ENCODE measurements at places on chromosomes 3 and 15.

GRCh38 chr3:153313302-153313965 is 151.4 kb downstream of the RAP2B start:
- DNase-seq, result no peak

- no peak for DNase-seq
These were observed 282.5 kb upstream of the TLE3 start for GRCh38 chr15:70379938-70380883.

- DNase-seq, result no peak
These were observed 17.4 kb downstream of the PGBD4 start for GRCh38 chr15:34119291-34119690.

DNA sequence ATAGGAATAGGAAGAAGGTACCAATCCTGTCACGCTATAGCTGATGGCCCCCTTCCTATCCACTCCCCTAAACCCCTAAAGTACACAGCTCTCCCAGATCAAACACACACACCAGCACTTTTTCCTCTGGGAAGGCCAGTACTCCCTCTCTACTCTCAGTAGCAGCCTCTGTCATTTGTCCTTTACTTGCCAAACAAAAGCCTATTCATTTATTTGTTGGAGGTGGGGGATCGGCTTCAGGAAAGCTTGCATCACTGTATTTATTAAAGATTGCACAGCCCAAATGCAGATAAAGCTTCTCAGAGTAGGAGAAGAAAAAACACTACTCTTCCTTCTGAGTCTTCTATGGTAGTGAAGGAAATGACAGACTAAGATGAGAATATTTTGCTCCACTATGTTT is 429.7 kb upstream of the RASGRP1 start:
- no peak for DNase-seq

- DNase-seq, result no peak
These were observed 102.9 kb downstream of the FNDC3B start for GRCh38 chr3:172142051-172142863.

DNA sequence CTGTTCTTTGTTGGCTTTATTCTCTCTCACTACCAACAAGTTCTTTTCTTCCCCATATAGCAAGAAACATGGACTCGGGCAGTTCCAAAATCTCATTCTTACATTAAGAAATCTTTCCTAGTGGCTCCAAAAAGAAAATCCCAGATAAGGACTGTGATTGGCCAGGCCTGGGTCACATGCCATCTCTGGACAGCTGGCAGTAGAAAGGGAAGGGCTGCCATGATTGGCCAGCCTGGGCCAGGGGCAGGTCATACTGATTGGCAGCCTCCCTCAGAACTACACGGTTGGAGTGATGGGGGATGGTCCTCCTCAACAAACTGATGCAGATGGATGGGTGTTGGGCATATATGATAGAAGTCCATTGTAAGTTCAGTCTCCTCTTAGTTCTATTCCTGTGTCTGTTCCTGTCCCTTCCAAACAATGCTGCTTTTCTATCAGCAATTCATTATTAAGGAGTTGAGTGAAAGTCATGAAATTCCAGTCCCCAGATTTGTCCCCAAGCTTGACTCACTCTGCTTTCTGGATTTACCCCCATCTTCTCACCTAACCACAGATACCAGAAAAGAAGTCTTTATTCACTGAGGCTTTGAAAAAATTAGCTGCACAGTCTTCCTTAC is 175.5 kb downstream of the ATG7 start:
- no peak for DNase-seq

- no peak for DNase-seq
These were observed 20.9 kb upstream of the AMOTL2 start for GRCh38 chr3:134395103-134395502.

DNA sequence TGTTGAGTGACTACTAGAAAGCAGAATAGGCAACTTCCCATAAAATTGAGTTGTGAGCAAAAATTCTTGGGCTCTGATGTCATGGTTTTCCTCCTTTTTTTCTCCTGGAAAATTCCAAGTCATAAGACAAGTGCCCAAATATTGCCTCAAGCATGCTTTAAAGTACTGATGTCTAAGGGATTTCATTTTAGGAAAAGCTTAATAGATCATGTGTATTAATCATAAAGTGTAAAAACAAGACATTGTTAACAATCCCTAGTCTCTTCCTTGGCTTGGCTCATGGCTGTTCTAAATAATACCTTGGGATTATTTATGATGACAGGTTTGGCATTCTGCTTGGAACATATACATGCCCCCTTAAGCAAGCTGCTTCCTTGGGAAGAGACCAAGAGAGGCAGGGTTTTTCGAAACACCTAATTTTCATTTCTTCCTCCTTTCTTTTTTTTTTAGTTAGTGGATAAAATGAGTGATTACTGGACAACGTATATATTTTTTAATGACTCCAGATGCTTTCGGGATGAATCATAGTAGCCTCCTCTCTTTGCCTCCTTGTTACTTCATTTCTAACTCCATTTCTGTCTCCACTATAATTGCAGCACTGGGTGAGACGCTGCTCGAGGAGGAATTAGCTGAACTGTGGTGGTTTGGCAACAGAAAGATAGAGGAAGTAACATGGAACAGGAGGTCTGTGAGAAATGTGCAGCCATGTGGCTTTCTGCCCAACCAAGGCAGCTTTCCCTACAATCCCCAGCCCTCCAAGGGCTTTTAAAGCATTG is 104.9 kb downstream of the TPRG1 start:
- peak; percentile 27 for DNase-seq

- DNase-seq, result no peak
These were observed 154.8 kb upstream of the CTNNB1 start for GRCh38 chr3:41044523-41044922.

DNA sequence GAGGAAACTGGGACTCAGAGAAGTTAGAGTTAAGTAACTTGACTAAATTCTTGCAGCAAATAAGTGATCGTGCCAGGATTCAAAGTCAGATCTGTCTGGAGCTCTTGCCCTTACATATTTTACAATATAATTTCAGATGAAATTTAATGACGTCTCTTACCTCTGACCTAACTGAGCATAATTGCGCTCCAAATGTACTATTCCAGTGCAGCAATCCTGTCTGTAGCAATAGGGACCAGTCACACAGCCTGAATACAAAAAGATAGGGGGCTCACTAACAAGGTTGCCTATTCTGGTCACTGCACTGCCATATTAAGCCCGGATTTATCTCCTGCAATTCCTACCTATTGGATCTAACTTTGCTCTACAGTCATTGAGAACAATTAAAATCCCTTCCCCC is 316.4 kb downstream of the ZBTB20 start:
- DNase-seq, result no peak

GRCh38 chr3:94440767-94441493 is 378.1 kb downstream of the NSUN3 start:
- no peak for DNase-seq

DNA sequence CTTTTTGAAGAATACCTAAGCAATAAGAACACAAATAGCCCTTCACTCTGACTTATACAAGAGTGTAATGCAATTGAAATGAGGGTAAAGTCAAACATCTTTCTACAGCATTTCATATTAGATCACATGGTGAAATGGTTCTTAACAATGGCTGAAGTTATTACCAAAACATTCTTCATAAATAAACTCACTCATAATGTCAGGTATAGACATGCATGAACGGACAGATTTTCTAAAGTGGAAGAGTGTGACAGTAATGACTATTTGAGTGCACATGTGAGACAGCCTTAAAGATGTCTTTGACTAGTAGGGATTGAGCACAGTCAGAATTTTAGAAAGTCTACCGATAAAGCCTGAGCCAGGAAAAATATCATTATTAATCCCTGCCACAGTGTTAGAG is 471.0 kb downstream of the ZPLD1 start:
- DNase-seq, result no peak

- no peak for DNase-seq
These were observed 108.7 kb downstream of the ST8SIA2 start for GRCh38 chr15:92502336-92502735.

DNA sequence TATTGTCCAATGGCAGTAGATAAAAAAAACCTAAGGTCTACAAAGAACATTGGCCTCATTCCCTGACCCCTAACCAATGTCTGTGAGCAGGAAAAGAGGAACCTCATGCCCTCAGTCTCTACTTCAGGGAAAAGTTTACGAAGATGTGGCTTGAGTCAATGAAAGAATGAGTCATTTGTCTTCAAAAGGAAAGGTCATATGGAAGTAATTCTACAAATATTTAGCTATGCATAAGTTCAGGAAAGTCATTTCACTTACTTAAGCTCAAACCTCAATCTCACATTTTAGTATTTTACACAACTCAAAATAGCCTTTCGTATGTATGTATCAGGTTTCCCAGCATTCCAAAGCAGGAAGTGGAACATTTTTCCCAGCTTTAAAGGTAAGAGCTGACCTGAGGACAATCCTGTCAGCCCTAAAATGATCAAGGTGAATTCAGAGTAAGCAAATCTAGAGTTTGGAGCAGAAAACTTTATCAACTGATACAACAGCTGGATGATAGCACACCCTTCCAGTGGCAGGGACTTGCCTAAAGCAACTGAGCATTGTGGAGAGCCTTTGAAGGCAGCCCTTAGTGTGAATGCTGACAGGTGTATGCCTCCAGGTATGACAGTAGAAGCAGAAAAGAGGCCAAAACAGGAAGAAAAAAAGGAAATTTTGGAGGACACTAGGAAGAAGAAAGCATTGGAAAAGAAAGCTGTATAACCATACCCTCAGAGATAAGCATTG is 53.9 kb upstream of the ACKR4 start:
- DNase-seq, result no peak

DNA sequence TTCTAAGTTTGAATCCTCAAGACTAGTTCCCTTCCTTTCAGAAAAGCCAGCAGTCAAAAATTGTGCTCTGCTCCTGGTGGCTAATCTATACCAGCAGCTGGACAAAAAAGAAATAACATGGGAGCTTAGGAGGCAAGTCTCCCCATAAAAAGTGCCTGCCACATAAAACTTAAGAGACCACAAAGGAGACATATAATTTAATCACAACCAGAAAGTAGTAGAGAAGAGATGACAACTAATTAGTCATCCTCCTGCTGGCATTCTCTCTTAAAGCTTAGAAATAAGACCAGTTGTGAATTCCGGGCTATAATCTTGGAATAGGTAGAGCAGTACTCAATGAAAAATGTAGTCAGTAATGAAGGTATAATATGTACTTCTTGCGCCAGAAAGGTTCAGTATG is 20.2 kb upstream of the IMPG2 start:
- no peak for DNase-seq

DNA sequence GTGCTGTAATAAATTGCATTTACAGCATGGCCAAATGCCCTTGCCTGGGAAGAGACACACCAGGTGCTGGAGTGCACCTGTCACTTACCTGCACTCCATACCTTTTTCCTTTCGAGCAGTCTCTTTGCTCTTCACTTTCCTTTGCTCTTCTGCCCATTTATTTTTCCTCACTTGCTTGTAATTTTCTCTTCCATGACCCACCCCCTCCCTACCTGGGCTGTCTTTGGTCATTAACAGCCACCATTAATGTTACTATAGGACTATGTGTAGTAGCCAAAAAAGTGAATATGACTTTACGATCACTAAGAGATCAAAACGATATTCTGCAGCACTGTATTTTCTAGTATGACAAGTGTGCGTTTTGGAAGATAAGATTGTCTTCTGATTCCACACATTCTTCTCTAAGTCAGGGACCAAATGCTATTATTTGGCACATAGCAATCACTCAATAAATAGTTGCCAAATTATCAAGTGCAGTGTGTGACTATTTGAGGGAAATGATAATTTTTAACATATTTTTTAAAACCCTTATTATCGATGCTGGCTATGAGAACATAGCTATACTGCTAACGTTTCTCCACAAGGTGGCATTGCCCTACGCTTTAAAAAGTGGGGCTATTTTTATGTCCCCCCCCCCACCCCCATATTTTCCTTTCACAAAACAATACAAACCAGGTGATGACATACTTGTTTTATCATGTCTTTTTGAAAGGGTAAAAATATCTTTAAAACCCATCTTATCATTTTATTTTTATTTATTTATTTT is 114.4 kb downstream of the GHSR start:
- no peak for DNase-seq

DNA sequence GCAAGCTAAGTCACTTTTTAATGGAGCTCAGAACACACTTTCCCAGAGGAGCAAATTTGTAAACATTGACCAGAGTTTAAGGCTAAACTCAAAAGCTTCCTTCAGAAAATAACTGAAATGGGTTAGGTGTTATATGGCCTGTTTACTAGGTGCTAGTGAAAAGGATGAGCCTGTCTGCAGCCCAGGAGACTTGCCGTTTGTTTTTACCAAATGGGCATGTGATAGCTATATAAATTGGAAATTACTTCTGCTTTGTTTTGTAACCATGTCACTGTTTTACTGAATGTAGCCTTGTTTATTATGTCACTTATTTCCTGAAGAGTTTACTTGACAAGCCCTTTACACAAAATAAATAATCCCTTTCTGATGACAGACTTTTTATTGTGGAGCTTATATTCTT is 109.4 kb upstream of the THSD4 start:
- DNase-seq, result no peak

DNA sequence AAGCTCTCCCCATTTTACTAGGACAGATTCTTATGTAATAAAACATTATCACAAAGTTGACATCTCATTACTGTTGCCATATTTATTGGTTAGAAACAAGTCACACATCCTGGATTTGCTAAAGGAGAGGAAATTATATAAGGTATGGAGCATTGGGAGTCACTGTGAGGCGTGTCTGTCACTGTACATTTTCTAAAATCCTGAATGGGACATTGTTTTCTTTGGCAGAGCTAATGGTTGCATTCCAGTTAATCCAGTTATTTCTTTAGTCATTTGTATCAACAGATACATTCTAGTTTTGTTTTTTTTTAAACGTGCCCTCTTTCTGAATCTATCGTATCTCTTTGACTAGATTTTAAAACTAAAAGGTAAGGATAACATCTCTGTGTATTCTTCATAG is 70.2 kb upstream of the MITF start:
- DNase-seq, result no peak

- DNase-seq, result peak; percentile 10
These were observed 33.6 kb downstream of the TMEM45A start for GRCh38 chr3:100525753-100526612.

DNA sequence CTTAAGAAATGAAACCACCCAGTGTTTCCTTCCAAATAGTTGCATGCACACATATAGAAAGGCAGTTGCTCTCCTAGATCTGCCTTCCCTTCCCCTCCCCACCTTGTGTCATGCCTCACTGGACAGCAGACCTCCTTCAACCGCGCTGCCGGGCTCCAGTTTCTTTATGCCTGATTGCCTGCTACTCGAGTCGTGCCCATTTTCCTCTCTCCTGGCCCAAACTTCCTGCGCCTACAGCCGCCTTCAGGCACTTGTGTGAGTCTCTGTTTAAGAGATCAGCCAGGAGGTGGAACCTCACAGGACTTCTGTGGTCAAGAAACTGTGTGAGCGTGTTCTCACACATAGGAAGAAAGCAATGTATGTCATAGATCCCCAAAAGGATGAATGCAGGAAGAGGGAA is 8.8 kb upstream of the FAM107A start:
- peak; percentile 83 for DNase-seq

GRCh38 chr3:47849699-47850563 is 47.0 kb downstream of the DHX30 start:
- no peak for DNase-seq

DNA sequence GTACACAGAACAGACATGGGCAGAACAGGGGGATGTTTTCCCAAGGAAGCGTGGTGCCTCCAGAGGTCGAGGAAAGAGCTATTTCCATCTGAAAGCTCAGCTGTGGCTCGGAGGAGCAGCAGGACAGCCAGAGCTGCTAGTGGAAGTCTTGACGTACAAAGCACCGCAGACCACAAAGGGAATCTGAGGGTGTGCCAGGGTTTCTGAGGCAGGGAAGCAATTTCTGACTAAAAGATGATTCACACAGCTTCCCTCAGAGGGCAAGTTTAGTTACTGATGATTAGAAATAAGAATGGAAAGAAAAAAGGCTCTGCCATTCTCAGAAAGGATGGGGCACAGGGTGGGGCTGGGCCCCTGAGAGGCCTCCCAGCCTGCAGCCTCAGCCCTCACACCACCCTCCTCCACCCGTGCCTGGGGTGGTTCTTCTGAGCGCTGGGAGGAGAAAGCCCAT is 45.8 kb upstream of the SEC13 start:
- DNase-seq, result no peak

All from DMS79 treated with DMSO at 0.1 percent for 48 hours (cell line).